GM19239 (cell line): ENCODE measurements at places on chromosomes 3 and 15.
A peak's percentile ranks its signal among the peaks of the same experiment; 100 is the strongest.

GRCh38 chr15:70088887-70089691 lies 8.6 kb downstream of the TLE3 start:
- DNase-seq: no peak

- DNase-seq: peak; percentile 5
Measured at GRCh38 chr15:94670438-94671034, 439.2 kb downstream of the MCTP2 start.

DNA sequence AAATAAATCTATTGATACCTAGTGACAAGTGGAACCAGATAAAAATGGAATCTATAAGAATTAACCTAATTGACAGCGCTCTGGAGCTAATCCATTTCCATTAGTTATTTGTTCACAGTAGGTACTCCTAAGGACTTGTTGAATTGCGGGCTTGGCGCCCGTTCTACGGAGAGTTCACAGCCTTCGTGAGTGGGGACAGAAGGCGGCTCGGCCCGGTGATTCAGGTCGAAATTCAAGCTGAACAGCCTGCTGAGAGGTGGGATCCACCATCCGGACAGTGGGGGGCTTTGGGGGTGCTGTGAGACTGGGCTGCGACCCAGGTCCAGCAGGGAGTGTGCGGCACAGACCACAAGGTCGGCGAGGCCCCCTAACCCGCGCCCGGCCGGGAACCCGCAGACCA lies 779 bp upstream of the CTNNB1 start:
- DNase-seq: no peak

GRCh38 chr15:66566963-66567531 lies 1.2 kb upstream of the LCTL start:
- peak; percentile 77 for DNase-seq

DNA sequence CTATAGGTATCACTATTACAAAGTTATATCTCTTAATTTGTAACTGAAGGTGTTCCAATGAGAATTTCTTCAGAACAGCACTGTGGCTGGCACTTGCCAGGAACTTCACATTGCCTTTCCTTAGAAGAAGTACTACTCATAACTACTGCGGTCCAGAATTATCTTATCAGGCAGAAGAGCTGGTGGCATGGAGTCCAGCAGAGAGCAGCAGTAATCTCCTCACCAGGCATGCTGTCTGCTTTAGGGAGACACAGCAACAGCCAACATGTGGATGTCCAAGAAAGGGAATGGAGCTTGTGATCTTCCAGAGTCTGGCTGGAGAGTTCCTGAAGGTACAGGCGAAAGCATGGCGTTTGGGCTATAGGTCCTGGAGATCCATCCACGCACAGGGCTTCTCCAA lies 919.7 kb upstream of the NR2F2 start:
- DNase-seq: no peak

GRCh38 chr3:141127344-141128125 lies 76.4 kb downstream of the SPSB4 start:
- no peak for DNase-seq

GRCh38 chr15:72105111-72105510 lies 12.8 kb downstream of the MYO9A start:
- no peak for DNase-seq

DNA sequence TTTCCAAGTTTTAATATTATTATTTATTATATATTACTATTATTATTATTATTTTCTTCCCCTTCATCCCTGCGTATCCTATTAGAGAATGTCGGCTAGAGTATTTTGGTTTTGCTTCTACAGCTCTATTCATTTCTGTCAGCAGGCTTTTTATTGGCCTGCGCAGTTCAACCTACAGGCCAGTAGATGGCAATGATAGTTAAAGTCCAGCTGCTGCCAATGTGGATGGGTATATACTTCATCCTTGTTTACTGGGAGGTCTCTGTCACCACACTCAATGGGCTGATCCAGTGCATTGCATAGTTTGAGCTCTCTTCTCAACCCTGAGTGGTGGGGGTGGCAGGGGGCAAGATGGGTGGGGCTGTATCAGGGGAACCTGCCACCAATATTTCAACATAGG lies 799.8 kb downstream of the NSUN3 start:
- peak; percentile 1 for DNase-seq

DNA sequence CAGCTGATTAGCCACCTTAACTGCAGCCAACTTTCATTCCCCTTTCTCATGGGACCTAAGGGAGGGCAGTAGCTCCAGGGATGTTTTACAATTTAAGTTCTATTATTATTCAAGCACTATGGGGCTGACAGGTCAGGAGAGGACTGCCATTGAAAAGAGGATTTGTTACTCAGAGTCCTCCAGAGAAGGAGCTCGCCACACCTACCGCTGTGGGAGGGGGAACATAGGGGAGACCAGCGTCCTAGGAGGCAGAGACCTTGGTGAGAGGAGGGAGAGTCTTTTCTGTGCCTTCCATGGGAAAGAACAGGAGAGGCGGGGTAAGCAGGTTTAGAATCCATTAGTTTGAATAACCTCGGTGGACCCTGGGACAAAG lies 14.4 kb downstream of the ATP10A start:
- DNase-seq: no peak

- DNase-seq: no peak
Measured at GRCh38 chr3:129521611-129522010, 6.8 kb upstream of the RHO start.

DNA sequence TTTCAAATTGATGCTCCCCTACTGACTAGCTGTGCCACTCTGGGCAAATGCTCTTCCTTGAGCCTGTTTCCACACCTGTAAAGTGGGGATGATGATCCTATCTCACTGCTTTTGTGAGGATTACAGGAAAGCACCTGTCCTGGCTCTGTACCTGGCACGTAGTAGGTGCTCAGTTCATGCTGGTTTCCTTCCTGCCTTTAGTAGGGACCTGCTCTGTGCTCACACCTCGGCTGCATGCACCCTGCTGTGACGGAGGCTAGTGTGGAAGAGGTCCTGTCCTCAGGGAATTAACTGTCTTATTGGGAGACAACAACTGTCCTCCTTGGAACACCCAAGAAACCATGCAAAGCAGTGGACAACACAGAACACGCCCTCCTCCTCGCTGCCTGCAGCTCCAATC lies 61.8 kb downstream of the RPL39L start:
- DNase-seq: no peak
